ENCODE measurements at places on chromosomes 11 and 22. TPM values are rescaled to one million over a fixed set of nuclear protein-coding genes. Genes with fewer than 3 reads are reported as not detected.

LGALS1 gene
- 1,038 TPM for total RNA-seq

GRCh38 chr11:124791626-124792341, 8.4 kb downstream of the MSANTD2 start:
- DNase-seq: no peak

ISX gene
- not detected for total RNA-seq

NTM gene
- total RNA-seq: 10.4 TPM

DNA sequence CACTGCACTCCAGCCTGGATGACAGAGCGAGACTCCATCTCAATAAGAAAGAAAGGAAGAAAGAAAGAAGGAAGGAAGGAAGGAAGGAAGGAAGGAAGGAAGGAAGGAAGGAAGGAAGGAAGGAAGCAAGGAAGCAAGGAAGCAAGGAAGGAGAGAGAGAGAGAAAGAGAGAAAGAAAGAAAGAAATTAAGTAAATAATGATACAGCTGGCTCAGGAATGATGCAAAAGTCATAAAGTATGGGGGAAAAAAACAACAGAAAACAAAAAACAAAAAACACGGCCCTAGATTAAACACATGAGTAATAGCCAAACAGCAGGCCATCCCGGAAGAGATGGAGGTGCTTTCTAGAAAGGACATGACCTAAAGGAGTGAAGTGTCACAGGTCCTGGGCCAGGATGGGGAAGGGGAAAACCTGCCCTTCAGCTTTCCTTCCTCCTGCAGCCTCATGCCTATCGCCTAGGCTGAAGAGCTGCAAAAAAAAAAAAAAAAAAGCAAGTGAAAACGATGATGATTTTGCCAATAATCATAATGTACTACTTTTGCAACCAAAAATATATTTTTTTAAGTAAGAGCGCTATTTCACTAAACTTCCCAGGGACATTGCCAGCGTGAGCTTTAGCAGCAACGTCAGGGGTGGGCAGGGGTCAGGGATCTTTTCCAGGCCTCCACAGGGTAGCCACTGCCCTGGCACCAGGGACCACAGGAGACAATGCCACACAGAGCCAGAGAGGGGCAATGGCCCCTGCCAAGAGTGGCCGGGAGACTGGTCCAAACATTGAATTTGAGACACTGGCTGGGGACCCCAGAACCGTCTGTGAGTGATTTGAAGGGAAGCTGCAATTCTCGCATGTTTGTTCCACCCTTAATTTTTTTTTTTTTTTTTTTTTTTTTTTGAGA, 28.2 kb upstream of the TMPRSS4 start:
- DNase-seq: peak; percentile 72

OR5D16 gene
- not detected for total RNA-seq

DCDC1 gene
- total RNA-seq: not detected

DNA sequence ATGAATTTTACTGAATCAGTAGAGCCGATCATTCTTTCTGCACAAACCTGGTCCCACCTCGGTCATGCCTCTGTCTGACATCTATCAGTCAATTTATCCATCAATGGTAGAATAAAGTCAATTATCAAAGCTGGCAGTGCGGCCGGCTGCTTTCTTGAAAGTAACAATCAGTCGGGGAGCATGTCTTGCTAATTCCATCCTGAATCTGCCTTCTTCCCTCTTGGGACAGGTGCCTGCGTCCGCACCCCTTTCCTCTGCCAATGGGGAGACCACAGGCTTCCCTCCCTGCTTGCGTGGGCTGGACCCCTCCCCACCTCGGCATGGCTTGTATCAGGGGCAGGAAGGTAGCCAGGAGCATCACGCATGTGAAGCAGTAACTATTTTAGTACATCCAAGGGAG, 962.9 kb downstream of the BRD1 start:
- DNase-seq: no peak

DNA sequence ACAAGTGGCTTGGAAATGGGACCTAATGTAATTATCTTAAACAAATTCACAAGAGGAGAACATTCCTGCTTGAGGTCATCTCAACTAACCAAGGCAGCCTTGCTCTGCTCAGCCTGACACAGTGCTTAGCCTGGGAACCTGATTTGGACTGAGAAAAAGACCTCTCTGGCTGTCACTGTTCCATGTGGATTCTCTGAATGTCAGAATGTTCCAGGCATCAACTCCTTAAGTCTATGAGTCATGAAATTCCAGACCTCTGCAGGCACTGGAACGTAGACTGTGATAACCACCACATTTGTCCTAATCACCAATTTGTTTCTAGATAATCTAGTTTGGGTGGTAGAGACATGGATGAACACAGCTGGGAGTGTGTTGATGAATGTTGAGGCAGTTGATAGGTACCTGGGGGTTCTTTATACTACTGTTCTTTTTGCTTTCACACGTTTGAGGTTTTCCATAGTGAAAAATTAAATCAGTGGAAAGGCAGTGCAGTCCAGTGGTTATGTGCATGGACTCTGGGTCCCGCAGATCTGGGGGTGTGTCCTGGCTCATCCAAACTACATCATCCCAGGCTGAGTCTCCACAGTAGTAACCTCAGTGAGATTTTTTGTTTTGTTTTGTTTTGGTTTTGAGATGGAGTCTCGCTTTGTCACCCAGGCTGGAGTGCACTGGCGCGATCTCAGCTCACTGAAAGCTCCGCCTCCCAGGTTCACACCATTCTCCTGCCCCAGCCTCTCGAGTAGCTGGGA, 269.6 kb downstream of the MN1 start:
- DNase-seq: no peak

TLCD5 gene
- 3.7 TPM for total RNA-seq

DNA sequence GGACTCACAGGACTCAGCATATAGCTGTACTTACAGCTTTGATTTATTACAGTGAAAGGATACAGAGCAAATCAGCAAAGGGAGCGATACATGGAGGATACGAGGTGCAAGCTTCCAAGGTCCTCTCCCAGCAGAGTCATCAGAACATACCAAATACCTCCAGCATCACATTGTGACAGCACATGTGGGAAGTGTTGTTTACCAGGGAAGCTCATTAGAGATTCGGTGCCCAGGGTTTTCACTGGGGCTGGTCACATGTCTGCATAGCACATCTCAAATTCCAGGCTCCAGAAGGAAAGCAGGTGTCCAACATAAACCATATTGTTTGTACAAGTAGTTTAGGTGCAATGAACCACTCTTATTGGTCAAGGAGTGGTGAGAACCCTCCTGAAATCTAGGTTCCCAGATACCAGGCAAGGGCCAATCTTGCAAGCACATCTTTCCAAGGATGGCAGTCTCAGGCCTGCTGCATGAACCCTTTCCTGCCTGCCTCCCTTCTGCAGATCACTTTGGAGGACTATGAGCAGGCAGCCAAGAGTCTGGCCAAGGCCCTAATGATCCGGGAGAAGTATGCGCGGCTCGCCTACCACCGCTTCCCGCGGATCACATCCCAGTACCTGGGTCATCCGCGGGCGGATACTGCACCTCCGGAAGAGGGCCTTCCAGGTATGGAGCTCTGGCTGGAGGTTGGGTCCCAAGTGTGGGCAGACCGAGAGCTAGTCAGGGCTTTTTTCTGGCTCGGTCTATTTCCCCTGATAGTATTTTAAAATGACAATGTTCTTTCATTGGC, 26.7 kb downstream of the AMPD3 start:
- no peak for DNase-seq

DNA sequence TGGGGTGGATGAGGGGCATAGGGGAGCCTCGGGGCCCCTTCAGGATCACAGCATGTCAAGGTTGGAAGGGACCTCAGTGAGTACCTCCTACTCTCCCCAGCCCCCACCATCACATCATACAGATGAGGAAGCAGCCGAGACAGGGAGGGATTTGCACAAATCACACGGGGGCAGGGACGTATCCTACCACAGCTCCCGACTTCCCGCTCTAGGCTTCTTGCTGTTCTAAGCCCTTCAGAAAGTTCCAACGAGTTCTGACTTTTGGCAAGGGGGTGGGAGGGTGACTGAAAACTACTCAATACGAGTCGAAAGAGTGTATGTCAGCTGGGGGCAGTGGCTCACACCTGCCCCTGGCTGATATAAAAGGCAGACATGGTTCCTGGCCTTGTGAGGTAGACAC, 4.7 kb upstream of the RAD9A start:
- no peak for DNase-seq

SCARF2 gene
- total RNA-seq: 28.6 TPM

CRYBB1 gene
- 0.33 TPM for total RNA-seq

- DNase-seq: no peak
Observed at GRCh38 chr11:66124564-66124963, 54.5 kb downstream of the PACS1 start.

ANAPC15 gene
- total RNA-seq: 48.5 TPM

GRCh38 chr11:75627906-75628668, 40.8 kb downstream of the MAP6 start:
- no peak for DNase-seq

PANX2 gene
- 0.71 TPM for total RNA-seq

DNA sequence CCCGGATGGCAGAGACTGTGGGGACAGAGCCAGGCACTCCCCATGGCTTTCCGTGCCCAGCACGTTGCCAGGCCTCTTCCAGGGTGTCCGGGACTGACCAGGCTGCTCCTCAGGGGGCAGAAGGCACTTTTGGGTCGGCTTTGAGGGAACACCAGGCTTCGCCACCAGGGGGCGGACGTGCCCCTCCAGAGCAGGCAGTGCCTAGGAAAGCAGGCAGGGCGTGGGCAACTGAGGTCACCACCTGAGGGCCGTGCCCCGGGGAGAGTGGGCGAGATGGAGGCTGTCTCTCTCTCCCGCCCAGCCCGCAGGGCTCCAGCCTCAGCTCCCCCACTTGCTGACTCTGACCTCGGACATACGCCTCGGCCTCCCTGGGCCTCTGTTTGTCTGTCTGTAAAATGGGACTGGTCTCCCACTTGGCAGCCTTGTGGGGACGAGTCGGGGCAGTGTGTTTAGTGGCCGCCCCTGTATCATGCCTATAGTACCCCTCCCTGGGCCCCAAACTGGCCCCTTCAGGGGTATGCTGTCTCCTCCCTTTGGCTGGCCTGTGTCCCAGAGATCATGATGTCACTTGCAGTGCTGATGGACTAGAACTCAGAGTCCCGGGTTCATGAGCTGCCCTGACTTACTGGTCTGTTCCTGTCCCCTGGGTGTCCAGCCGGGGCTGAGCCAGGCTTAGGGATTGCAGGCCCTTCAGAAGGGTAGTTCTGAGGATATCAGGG, 4.4 kb upstream of the PRR5 start:
- DNase-seq: no peak

GRCh38 chr11:100980156-100980555, 149.5 kb downstream of the PGR start:
- DNase-seq: no peak

- no peak for DNase-seq
Observed at GRCh38 chr11:23933721-23934120, 563.1 kb upstream of the LUZP2 start.

POTEH gene
- not detected for total RNA-seq

ZC3H12C gene
- 33.6 TPM for total RNA-seq

RELA gene
- total RNA-seq: 84.6 TPM

PGGHG gene
- total RNA-seq: 14.7 TPM

DNA sequence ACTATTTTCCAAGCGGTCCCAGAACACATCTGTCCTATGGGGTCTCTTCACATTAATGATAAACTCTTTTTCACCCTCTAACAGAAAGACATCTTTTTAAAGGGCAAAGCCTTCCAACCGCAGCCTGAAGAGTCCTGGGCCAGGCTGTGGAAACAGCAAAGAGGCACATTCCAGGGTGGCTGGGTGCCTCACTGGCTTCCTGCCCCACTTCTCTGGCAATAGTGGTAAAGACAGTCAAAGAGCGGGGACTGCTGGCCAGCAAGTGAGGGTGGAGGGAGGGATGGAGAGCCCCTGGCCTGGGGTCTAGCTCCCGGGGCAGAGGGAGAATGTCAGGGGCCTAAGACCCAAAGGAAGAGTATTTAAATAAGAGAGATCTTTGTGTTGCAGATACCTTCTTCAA, 10.2 kb upstream of the CHST1 start:
- no peak for DNase-seq

CENPM gene
- total RNA-seq: not detected

- no peak for DNase-seq
Observed at GRCh38 chr11:114187173-114187572, 109.0 kb upstream of the NNMT start.

GRM5 gene
- total RNA-seq: not detected

GRCh38 chr22:26690654-26691376, 33.4 kb downstream of the MIAT start:
- DNase-seq: no peak

DNA sequence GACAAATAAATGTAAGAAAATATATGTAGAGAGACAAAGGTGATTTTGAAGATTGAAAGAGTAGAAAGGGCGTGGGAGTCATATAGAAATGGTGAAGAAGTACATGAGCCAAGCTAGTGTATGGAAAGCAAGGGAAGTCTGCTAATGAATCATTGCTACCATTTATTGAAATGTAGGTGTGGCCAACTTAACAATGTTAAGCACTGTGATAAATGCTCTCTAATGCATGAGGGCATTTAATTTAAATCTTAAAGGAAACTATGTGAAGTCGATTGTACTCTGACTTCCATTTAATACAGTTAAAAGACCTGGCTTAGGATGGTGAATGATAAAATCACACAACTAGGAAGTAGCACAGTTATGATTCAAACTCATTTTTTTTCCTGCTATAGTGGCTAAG, 219.9 kb downstream of the CASP12 start:
- DNase-seq: no peak

Measured in esophagus muscularis mucosa (tissue), 4 donors.